Stimulated activated memory B cell treated with anti-CD40 and anti-IgM and Interleukin-4, amounts not matched to agents 10 μg/mL and 1 μg/mL and 100 μg/mL, for 72 hours (primary cell): ENCODE measurements at places on chromosomes 5 and 9.
A peak's percentile ranks its signal among the peaks of the same experiment; 100 is the strongest.

GRCh38 chr5:76471987-76472334, 68.9 kb downstream of the IQGAP2 start:
- ATAC-seq = no peak

DNA sequence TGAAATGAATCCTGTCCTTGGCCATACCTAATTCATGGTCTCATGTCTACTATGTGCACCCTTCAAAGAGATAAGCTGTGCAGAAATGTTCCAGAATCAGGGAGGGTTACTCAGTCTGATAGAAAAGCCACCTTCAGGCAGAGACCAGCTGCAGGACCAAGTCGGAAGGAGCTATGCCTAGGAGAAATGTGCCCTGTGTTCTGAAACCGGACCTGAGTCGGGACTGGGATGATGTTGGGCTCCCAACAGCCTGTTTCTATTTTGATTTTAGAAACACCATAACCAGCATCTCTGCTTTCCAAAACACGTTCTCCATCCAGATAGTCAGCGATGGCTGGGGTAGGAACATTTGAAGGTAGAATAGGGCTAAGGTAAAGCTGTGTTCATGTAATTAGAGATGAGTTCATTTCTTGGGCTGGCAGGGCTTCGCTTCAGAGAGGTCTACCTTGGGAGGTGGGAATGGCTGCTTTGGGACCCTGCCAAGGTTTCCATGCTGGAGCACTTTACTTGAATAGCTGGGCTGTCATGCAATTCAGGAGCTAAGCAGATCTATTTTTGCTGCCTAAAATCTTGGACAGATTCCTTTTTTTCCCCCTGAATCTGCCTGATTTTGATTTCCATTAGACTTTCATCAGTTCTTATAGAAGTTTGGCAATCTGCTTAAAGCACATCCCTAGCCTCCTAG, 2.8 kb downstream of the ADCY2 start:
- ATAC-seq = no peak

DNA sequence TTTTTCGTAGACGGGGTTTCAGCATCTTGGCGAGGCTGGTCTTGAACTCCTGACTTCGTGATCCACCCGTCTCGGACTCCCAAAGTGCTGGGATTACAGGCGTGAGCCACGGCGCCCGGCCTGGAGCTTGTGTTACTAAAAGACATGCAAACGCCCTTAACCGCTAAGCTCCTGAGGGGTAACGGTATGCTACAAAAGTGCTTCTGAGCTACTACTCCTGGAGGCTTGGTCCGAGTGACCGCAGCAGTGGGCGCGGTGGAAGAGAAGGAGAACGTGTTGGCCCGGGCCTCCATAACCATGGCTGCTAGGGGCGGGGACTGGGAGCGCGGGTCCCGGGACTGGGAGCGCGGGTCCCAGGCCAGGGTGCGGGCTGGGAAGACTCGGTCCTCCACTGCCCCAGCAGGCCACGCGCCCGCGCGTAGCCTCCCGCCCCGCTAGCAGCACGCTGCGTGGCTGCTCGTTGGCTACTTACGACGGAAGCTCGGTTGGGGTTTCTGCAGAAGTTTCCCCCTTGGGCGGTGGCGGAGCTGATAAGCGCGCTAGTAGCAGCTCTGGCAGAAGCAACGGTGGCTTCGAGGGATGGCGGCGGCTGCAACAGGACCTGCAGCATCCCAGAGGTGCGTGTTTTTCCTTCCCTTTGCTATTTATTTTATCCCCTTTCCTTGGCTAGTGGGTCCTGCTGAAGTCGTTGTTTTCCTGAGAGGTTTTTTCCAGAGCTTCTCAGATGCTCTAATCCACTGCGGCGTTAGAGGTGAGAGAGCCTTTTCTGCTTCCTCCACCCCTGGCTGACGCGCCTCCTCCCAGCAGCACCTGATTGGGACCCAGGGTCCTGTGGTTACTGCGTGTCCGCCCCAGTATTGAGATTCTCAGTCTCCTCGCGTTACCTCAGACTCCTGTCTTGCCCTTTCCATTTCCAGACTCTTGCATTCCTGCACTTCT, 69.2 kb upstream of the CCDC180 start:
- peak; percentile 95 for ATAC-seq

DNA sequence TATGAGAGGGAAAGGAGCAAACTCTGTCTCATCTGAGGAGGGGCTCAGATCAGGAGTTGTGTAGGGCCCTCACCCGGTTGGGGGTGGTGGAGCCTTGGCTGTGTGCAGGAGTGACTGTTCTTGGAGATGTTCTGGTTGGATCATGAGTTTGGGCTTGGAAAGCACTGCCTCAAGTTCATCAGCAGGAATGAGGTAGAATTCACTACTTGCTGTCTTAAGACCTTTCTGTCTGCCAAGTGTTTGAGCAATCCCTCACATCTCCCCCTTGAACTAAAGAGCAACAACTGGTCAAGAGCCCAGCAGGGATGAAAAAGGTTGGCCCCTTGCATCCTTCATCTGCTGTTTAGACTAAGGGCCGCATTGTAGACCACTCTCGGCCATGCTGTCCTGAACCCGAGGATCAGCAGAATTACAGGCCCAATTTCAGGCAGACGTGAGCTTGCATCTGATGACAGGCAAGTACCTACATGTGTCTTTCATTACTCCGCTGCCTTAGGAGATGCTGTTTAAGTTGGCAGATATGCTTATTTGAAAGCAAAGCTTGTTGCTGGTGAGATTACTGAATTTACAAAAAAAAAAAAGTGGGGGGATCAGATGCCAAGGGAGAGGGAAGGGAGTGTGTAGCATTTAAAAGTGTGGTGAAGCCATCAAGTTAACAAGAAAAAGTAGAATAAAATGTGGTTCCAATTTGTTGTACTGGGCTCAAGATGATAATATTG, 36.4 kb downstream of the PIK3R1 start:
- ATAC-seq = no peak

- no peak for ATAC-seq
Measured at GRCh38 chr9:130565792-130566191, 13.6 kb upstream of the FUBP3 start.

DNA sequence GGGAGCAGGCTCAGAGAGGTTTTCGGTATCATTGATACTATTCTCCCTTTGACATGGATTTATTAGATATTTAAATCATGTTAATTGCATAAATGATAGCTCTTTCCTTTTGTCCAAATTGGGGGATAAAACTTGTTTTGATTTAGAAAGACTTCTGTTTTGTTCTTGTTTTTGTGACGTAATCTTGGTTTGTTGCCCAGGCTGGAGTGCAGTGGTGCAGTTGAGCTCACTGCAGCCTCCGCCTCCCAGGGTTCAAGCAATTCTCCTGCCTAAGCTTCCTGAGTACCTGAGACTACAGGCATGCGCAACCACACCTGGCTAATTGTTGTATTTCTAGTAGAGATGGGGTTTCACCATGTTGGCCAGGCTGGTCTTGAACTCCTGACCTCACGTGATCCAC, 7.1 kb downstream of the MAT2B start:
- no peak for ATAC-seq

- ATAC-seq = no peak
Measured at GRCh38 chr5:72662936-72663335, 153.5 kb upstream of the TNPO1 start.

GRCh38 chr9:74036549-74037231, 460.4 kb upstream of the RORB start:
- no peak for ATAC-seq

DNA sequence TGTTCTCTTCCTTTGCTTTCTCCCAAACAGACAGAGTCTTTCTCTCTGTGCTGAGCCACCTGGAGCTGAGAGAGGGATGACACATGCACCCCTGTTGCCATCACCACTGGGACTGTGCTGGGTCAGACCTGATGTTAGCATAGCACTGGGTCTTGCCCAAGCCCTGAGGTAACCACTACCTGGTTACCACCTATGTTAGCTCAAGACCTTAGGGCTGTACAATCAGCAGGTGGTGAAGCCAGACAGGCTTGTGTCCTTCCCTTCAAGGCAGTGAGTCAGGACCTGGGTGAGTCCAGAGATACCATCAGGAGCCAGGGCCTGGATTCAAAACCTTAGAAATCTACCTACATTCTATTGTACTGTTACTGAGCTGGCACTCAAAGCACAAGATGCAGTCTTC, 32.1 kb downstream of the FST start:
- ATAC-seq = no peak

- ATAC-seq = no peak
Measured at GRCh38 chr5:82314964-82315758, 37.0 kb upstream of the RPS23 start.

- no peak for ATAC-seq
Measured at GRCh38 chr5:172953776-172954675, 5.2 kb upstream of the RPL26L1 start.

DNA sequence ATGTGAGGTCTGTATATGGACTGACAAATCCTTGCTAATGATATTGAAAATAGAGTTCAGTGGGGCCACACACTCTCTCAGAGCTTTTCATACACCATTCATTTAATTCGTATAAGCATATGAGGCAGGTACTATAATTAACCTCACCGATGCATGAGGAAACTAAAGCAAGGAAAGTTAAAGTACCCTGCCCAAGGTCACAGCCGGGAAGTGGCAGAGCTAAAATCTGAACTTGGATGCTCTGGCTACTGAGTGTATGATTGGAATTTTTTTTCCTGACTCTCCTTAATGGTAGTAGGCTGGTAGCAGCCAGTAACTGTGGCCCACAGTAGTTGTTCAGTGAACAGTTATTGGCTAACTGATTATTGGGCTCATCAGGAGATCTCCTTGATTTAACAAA, 135.3 kb downstream of the NUDT12 start:
- ATAC-seq = no peak

DNA sequence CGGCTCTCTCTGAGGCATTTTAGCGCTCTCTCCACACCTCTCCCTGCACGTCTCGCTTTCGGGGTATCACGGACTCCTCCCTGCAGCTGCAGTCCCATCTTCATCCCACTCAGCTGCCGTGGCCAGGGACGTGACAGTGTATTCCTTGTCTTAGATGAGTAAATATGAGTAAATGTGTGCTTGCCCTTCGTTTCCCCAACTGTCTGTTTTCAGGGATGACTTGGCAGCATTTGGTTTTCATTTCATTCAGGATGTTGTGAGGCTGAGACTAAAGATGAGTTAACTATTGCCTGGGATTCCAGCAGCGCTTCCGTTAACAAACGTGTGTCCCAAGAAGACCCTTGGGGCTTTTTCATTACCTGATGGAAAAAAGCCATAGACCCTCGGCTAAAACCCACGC, 29.5 kb downstream of the GDNF start:
- ATAC-seq = no peak

GRCh38 chr9:27722866-27723265, 149.6 kb upstream of the C9orf72 start:
- no peak for ATAC-seq

GRCh38 chr9:134505032-134505431, 136.6 kb upstream of the COL5A1 start:
- peak; percentile 55 for ATAC-seq

DNA sequence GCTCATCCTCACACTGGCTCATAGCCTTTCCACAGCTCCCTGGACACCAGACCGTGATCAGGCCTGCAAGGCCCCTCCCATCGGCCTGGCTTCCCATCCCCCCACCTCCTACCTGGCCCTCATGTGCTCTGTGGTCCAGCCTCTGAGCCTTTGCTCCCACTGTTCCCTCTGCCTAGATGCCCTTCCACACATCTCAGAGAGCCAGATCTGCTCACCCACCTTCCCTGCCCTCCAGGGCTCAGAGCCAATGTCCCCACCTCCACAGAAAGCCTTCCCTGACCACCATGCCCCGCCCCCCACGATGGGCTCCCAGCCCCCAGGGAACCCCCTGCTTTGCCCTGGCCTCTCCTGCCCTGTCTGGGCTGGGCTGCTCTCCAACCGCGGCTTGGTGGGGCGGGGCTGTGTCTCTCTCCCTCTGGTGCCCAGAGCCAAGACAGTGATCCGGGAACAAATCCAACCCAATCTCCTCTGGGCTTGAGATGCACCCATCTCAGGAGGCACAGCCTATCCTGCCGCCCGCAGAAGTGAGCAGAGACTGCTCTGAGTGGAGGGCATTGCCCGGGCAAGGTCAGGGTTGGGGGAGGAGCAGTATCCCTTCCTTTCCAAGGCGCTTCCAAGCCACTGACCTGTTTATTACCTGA, 1.6 kb downstream of the NINJ1 start:
- no peak for ATAC-seq

GRCh38 chr9:131598121-131598520, 52.8 kb downstream of the PRRT1B start:
- no peak for ATAC-seq

- peak; percentile 9 for ATAC-seq
Measured at GRCh38 chr5:113182658-113183344, 206.2 kb downstream of the DCP2 start.

- ATAC-seq = no peak
Measured at GRCh38 chr9:100108559-100108958, 9.5 kb downstream of the INVS start.

DNA sequence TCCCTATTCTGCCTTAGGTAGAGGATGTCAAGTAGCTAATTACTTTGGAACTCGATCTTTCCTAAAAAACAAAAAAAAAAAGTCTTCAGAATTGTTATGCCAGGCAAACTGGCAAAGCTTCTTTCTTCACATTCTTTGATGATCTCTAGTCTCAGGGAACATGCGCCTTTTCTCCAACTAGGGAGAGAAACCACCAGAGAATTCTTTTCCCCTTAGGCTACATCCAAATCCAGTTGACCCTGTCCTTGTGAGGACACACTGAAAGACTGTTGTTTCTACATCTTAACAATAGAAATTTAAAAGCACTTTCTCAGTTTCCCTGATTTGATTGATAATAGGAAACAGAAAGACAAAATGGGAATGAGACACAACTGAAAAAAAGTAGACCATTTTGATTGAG, 94.7 kb upstream of the ITGA2 start:
- ATAC-seq = no peak

- no peak for ATAC-seq
Measured at GRCh38 chr5:110087829-110088228, 398.1 kb downstream of the MAN2A1 start.

GRCh38 chr9:90499761-90500160, 142.9 kb downstream of the DIRAS2 start:
- ATAC-seq = no peak

- no peak for ATAC-seq
Measured at GRCh38 chr9:123652416-123652815, 277.5 kb downstream of the DENND1A start.
